Spinal cord (tissue), 10 donors: ENCODE measurements at places on chromosomes 5 and 9. TPM values are rescaled to one million over a fixed set of nuclear protein-coding genes. Genes with fewer than 3 reads are reported as not detected.

GRCh38 chr9:92185096-92185495 is 69.9 kb upstream of the SPTLC1 start:
- DNase-seq = no peak

The CLTA gene
- 231 TPM for total RNA-seq

DNA sequence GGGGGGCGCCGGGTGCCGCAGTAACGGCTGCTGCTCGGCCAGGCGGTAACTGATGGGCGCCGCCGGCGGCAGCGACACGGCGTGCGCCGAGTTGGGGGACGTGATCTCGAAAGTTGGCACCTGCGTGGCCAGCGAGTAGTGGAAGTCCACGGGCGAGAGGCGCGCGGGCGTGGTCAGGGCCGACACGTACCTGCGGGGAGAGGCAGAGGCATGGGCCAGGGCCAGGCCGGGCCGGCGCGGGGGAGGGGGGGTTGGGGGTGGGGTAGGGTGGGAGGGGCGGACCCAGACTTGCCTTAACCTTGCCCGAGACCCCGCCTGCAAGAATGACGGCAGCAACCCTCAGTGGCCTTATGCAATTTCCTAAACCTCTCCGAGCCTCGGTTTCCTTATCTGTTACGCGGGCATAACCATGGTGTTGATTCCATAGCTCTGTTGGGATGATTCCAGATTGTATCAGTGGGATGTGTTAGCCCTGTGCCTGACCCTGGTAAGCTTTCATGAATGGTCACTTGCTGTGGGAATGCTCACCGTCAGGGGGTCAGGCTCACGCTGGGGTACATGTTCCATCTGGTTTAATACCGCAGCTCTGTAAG is 53.0 kb downstream of the PSD2 start:
- no peak for DNase-seq

- no peak for DNase-seq
These were observed 1.6 kb upstream of the ARHGEF39 start for GRCh38 chr9:35666549-35666948.

DNA sequence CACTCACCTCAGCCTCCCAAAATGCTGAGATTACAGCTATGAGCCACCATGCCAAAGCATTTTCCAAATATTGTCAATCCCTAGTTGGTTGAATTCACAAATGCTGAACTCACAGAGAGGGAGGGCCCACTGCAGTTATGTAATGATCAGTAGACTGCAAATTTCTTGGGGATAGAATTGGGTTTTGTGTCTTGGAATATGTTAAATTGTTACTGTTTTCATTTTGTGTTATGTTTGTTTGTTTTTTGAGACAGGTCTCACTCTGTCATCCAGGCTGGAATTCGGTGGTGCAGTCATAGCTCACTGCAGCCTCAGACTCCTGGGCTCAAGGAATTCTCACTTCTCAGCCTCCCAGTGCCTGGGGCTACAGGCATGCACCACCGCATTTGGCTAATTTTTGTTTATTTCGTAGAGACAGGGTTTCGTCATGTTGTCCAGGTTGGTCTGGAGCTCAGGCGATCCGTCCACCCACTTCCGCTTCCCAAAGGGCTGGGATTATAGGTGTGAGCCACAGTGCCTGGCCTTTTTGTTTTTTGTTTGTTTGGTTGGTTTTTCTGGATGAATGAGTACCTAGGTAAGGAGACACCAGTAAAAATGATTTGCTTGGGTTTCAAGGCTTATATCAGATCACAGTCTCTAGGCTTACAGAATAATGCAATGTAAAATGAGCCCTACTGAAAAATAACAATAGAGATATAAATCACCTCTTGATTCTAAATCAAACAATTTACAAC is 31.5 kb upstream of the LMNB1 start:
- DNase-seq = no peak

The TSSK1B gene
- total RNA-seq = 0.06 TPM

GRCh38 chr9:6562201-6562600 is 83.3 kb downstream of the GLDC start:
- DNase-seq = no peak

GRCh38 chr5:102681403-102681983 is 73.6 kb upstream of the PAM start:
- no peak for DNase-seq

DNA sequence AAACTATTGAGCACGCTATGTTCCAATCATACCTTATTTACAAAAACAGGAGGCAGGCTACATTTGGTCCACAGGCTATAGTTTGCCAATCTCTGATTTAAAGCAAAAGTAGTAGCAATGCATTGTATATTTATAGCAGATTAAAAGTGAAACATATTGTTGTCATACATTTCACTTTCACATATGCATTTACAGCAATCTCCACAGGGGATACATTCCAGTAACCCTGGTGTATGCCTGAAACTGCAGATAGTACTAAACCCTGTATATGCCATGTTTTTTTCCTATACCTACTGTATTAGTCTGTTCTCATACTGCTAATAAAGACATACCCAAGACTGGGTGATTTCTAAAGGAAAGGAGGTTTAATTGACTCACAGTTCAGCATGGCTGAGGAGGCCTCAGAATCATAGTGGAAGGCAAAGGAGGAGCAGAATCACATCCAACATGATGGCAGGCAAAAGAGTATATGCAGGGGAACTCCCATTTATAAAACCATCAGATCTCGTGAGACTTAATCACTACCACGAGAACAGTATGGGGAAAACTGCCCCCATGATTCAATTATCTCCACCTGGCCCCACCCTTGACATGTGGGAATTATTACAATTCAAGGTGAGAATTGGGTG is 5.9 kb upstream of the CSF1R start:
- DNase-seq = no peak

The PCDHB11 gene
- 9.7 TPM for total RNA-seq

The SPATA6L gene
- total RNA-seq = 5.9 TPM
